ENCODE measurements at places on chromosomes 7 and 10.

DNA sequence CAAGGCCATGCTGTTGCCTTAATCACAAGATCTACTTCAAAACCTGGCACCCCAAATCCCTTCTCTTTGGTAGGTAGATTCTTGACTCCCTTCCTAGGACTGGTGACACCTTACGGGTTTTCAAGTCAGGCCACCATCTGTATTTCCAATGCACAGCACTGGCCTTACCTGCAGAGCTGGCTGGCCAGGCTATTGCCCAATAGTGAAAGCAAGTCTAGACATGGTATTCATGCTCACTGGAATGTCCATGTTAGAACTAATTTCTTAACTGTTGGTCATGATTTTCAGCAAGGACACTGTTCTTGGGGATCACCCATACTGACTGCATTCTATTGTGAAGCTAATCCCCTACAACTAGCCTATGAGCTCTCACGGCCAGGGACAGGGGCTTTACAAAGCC lies 313.1 kb upstream of the RNF32 start:
- no peak for DNase-seq

- DNase-seq = no peak
These were observed 282.7 kb downstream of the BAMBI start for GRCh38 chr10:28959850-28960501.

DNA sequence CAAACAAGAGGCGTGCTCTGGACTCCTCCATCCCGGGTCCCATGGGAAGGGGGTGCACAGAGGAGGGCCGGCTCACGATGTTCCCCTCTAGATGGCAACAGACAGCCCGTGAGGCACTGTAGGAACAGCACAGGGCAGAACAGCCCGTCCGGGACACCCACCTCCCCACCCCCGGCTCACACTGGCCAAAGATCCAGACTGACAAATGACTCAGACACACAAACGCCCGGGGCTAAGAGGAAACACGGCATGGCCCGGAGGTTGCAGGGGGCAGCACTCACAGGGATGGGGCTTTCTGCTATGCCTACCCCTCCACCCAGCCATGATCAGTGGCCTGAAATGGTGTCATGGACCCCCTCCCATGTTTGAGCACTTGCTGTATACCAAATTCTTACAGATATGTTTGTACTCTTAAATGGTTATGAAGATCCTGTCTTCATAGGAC lies 4.9 kb upstream of the ELN start:
- no peak for DNase-seq

- DNase-seq = no peak
These were observed at the start of gene VWC2 for GRCh38 chr7:49773218-49773935. Gene VWC2, plus strand, starts transcription at chr7:49773638. Its CDS starts 1,798 bp downstream, at chr7:49775436.

- DNase-seq = no peak
These were observed 169.5 kb upstream of the SVIL start for GRCh38 chr10:29804025-29804852.

DNA sequence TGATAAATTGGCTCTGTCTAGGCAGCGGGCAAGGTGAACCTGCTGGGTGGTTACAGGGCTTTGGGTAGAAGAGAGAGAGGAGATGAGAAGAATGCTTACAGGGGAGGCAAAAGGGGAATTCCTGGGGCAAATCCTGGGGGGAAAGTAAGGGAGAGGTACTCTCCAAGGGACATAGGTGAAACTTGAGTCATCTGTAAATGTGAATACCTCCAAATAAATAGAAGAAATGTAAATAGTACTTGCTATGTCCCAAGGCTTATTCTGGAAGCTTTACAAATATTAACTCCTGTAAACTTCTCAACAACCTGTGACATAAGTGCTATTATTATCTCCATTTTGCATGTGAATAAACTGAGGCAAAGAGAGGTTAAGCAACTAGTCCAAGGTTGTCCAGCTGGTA lies 57.7 kb upstream of the CDK13 start:
- no peak for DNase-seq

- DNase-seq = peak; percentile 48
These were observed 262.2 kb upstream of the AOAH start for GRCh38 chr7:36986511-36986933.

GRCh38 chr7:129492391-129492790 lies 9.9 kb upstream of the SMKR1 start:
- no peak for DNase-seq

DNA sequence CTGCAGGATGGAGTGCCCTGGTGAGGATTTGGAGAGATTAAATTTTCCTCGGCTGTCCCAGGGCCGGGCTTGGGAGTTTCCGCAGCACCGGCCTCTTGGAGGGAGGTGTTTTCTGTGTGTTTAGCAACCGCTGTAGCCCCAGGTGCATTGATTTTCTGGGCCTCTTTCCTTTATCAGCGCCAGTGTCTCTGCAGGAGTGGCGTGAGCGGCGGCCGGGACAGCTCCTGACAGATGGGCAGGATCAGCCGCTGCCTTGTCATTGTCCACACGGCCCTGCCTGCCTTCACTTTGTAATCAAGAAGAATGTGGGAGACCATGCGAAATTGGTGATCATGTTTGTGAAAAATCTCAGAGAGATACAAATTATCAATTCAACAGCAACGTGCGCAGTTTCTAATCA lies 32.4 kb downstream of the NKX6-2 start:
- no peak for DNase-seq

GRCh38 chr10:124213899-124214510 lies 120.6 kb upstream of the CHST15 start:
- no peak for DNase-seq

DNA sequence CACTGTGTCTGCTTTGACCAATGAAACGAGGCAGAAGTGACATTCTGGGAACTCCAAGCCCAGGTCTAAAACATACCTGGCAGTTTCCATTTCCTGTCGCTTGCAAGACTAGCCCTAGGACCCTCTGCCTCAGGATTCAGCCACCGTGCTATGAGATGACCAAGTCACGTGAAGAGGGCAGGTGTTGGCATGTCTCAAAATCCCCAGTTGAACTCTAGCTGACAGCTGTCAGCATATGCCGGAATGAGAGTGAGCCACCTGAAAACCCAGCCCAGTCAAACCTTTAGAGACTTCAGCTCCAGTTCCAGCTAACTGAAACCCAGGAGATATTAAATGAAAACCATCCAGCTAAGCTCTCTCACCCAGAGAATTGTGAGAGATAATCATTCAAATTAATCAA lies 89.9 kb upstream of the PPP1R3A start:
- DNase-seq = peak; percentile 56

- no peak for DNase-seq
These were observed 11.0 kb downstream of the RASGEF1A start for GRCh38 chr10:43255634-43256431.

DNA sequence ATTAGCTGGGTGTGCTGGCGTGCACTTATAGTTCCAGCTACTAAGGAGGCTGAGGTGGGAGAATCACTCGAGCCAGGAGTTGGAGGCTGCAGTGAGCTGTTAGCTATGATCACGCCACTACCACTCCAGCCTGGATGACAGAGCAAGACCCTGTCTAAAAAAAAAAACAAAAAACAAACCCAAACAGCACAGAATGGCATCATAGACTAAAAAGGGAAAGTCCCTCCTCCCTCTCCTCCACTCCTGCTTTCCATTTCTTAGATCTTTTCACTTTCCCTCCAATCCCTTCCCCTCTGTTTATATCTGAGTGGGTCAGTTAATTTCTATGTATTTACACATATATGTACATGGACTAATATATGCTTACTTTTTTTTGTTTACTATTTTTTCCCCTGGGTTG lies 10.4 kb upstream of the PIP4K2A start:
- DNase-seq = no peak

- no peak for DNase-seq
These were observed 38.7 kb downstream of the PPIF start for GRCh38 chr10:79385804-79386531.

- no peak for DNase-seq
These were observed 135.3 kb upstream of the VIPR2 start for GRCh38 chr7:159280008-159280407.

DNA sequence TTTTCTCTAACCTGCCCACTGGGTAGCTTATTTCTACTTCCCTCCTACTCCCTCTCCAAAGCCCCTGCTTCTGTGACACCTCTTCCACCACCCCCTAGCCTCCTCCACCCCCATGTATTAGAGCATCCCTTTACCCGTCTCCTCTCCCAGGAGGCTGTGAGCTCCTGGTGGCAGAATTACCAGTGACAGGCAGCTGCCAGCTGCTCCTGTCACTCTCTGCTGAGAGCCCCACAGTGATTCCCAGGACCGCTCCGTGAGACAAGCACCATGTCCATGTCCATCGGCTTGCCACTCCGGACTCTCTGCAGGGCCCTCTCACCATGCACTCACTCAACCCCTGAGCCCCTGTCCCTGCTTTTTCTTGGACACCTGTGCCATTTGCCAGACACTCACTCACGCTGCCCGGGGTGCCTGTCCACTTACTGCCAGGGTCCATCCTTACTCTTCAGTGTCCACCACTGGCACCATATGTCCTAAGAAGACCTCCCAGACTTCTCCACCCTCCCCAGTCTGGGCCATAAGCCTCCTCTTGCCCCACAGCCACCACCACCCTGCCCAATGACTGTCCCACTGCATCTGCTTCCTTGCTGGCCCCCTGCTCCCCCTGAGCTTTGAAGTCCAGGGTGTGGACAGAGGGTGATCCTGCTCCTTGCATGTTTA lies 9.8 kb downstream of the WDFY4 start:
- no peak for DNase-seq

DNA sequence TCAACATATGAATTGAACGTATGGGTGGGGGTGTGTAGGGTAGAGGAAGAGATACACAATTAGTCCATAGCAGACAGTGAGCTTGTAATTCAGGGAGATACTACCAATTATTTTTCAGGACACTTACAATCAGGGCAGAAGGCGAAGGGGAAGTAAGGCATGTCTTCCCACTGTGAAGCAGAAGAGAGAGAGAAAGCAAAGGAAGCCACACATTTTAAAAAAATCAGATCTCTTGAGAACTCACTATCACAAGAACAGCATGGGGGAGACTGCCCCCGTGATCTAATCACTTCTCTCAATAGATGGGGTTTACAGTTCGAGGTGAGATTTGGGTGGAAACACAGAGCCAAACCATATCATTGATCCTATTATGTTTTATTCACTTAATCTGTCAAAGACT lies 116.4 kb upstream of the RPA3 start:
- no peak for DNase-seq

- no peak for DNase-seq
These were observed 97.7 kb downstream of the ATE1 start for GRCh38 chr10:121830101-121830500.

DNA sequence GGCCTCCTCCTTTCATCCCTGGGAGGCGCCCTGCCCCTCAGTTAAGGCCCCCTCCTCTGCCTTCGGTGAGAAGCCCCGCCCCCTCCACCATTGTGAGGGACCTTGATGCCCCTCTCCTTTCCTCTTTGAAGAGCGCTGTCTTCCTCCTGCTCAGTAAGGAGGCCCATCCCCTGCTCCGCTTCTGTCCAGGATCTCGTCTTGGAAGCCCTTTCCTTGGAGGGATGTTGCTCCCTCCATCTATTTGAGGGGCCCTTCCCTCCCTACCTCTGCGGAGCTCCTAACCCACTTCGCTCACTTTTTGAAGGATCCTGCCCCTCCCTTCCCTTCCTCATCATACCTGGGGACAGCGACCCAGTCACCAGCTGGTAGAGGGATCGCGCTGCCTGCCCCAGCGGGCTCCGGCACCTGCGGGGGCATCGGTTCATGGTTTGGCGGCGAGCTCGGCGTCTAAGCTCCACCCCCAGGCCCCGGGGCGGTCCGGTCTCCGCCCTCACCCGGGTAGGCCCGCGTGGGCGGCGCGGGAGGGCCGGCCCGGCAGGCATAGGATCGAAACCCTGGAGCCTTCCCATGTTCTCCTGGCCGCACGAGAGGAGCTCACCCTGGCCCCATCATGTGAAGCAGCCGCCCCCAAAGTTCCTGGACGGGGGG lies 4.1 kb downstream of the KCNIP2 start:
- DNase-seq = peak; percentile 32

GRCh38 chr10:361203-362081 lies 226.2 kb downstream of the ZMYND11 start:
- no peak for DNase-seq

- no peak for DNase-seq
These were observed 200.9 kb upstream of the ZNF32 start for GRCh38 chr10:43849551-43849950.

DNA sequence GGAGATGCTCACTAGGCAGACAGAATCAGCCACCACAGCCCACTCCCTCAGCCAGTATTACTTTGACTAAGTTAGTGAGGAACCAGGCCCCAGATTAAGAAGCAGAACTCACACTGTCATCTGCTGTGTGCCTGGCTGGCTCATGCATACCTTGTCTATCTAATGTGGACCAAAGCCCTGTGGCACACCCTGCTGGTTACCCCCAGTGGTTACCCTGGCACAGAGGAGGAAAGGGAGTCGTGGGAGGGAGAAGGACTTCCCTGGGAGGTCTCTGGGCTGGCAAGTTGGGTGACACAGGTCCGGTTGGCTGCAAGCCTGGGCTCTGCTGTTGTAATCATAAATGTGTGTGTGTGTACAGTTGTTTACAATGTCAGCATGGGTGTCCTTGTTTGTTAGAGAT lies 7.5 kb upstream of the SH2D4B start:
- DNase-seq = no peak

DNA sequence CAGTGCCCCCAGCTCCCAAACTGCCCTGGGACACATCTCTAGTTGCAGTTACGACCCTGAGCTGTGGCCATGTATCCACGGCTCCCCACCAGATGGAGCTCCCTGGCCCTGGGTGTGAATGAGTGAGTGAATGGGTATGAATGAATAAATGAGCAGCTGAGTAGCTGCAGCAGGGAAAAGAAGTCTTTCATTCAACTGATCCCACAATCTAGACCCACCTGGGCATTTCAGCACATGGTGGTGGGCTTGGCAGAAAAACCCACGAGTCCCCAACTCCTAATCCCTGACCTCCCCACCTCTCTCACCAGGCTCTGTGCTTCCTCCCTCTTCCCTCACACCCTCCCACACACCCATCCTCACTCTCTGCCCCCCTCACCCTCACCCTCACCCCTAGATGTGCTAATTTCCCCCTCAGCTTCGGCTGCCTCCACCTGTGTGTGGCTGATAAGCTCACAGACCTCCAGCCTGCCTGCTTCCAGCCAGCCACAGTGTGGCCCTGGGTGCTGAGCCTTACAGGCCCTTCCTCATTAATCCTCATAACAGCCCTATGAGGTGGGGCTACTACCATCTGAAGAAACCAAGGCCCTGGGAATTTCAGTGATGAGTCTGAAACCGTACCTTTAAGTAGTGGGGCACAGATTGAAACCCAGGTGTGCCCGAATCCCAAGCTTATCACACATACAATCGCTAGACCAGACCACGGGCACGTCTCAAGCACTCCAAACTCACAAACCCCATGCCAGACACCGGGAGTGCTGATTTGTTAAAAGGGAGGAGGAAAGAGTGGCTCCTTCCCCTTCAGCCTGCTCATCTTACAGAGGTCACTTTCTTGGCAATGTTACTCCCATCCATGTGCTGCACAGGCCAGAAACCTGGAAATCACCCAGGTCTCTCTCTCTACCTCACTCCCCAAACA lies 2.2 kb upstream of the ATP6V1F start:
- DNase-seq = no peak

DNA sequence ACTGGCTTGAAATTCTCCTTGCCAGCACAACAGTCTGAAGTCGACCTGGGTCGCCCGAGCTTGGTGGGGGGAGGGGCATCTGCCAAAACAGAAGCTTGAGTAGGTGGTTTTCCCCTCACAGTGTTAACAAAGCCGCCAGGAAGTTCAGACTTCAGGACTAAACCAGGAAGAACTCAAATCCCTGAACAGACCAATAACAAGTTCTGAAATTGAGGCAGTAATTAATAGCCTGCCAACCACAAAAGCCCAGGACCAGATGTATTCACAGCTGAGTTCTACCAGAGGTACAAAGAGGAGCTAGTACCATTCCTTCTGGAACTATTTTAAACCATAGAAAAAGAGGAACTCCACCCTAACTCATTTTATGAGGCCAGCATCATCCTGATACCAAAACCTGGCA lies 45.3 kb downstream of the LRRC72 start:
- DNase-seq = no peak

GRCh38 chr10:103578782-103579382 lies 85.4 kb downstream of the NEURL1 start:
- no peak for DNase-seq

Measured in NCI-H2171 (cell line).